ENCODE measurements at places on chromosomes 3 and 15. TPM values are rescaled to one million over a fixed set of nuclear protein-coding genes. Genes with fewer than 3 reads are reported as not detected.

Gene CPEB1
- total RNA-seq: not detected

Gene RPUSD2
- 17.4 TPM for total RNA-seq

Gene PIF1
- 0.31 TPM for total RNA-seq

Gene BNIP2
- 290 TPM for total RNA-seq

Gene DAZL
- total RNA-seq: 0.10 TPM

Gene GOLGA6D
- total RNA-seq: not detected

Gene CFAP100
- total RNA-seq: not detected

Gene CCR3
- 0.52 TPM for total RNA-seq

Gene SPINK8
- not detected for total RNA-seq

Gene SLC2A2
- not detected for total RNA-seq

Gene CHDH
- under 0.01 TPM for total RNA-seq

Gene ATG3
- total RNA-seq: 79.8 TPM

Gene ATP8B4
- 8.2 TPM for total RNA-seq

Gene DGKG
- 2.5 TPM for total RNA-seq

Gene ANKRD63
- not detected for total RNA-seq

Gene CCDC32
- 12.9 TPM for total RNA-seq

Gene THSD4
- total RNA-seq: 0.10 TPM

Gene FAM81A
- 0.94 TPM for total RNA-seq

Gene BFSP2
- not detected for total RNA-seq

Gene CP
- 0.21 TPM for total RNA-seq

Gene DNAH12
- 0.63 TPM for total RNA-seq

Gene SEMA5B
- not detected for total RNA-seq

Gene CLDN18
- total RNA-seq: under 0.01 TPM

Gene BNC1
- not detected for total RNA-seq

Gene SLC24A5
- total RNA-seq: under 0.01 TPM

Gene MTFMT
- total RNA-seq: 7.8 TPM

Gene ZNF502
- 1.6 TPM for total RNA-seq

Gene MITF
- total RNA-seq: 2.1 TPM

Gene SKOR1
- total RNA-seq: 1.9 TPM

Gene SCN11A
- total RNA-seq: under 0.01 TPM

Gene LMOD3
- not detected for total RNA-seq

Gene TNNC1
- 0.31 TPM for total RNA-seq

Gene OPA1
- 91.4 TPM for total RNA-seq

Gene ADAMTS7
- not detected for total RNA-seq

Gene GNAT1
- not detected for total RNA-seq

Gene HMG20A
- 20.7 TPM for total RNA-seq

Gene NANOGP8
- total RNA-seq: 0.21 TPM

Gene SEMA4B
- 7.9 TPM for total RNA-seq

Gene KCNAB1
- not detected for total RNA-seq
